Head of caudate nucleus (tissue), 42 donors: ENCODE measurements at places on chromosomes 3 and 15.

- DNase-seq, result no peak
Measured at GRCh38 chr3:62011666-62012065, 361.7 kb downstream of the FEZF2 start.

DNA sequence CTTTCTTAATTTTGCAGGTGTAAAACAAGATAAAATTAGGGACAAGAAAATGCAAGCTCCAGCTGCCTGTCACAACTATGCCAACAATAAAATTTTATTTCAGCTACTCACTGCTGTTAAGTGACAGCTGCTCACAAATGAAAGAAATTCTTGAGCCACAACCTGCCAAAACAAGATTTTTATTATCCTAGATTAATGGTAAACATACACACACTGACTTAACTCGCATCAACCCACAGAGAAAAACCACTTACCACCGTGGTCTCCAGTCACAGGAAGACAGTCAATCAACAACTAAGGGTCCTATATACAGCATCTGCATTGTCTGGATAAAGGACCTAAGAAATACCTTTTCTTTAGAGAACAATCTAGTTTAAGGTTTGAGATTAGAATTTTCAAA lies 31.3 kb downstream of the EFL1 start:
- no peak for DNase-seq

DNA sequence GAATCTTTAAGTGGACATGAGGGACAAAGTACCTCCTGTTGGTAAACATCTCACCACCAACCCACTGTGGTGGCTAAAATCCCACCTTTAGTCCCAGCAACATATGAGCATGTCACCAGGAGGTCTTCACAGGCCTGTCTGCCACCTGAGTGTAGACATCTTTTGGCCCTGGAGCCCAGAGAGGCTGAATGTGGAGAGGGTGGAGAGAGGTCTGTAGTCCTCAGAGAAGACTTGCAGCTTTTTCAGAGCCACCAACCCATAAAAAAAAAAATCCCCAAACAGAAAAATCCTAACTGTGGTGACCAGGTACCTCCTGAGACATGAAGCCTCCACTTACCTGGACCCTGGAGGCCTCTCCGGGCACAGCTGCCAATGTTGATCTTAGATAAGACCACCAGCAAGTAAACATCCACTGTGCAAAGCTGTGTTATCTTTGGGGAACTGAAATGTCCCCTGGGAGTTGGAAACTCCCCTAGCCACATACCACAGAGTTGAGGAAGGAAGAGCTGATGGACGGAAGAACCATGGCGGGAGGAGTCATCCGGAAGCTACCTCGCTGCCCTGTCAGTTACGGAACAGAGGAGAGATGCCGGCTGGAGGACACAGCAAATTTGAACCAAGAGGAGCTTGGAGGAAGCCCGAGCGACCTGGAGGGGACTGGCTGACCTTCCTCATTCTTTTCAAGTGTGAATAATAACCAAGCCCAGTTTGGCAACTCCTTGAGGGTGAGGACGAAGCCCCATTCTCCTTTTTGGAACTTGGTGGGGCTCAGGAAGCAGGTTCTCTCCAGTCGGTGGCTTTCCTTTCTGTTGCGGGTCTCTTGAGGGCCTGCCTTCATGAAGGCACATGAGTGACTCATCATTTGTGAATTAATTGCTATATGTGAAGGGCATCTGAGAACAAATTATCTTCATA lies at the start of gene GHRL:
GHRL (minus strand) TSS at position 443 of the 915 bp plus-strand sequence. CDS start 2,767 bp downstream, outside the sequence.
- no peak for DNase-seq

DNA sequence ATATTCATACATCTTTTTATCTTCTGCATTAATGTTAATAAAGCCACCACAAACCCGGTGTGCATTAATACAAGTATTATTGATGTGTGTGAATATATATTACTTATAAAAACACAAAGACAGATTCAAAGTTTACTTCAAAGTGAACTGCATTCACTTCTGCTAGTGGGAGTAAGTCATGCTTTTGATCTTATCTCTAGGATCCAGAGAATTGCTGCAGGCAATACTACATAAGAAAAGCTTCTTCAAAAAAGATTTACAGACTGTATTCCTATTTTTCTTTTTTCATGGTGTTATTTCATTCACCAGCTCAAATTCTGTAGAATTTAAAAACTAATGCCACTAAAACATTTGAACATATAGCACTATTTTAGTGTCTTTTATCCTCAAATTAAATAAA lies 87.5 kb upstream of the CBLB start:
- no peak for DNase-seq

GRCh38 chr15:74178326-74179100 lies 5.0 kb downstream of the ISLR start:
- DNase-seq, result no peak

DNA sequence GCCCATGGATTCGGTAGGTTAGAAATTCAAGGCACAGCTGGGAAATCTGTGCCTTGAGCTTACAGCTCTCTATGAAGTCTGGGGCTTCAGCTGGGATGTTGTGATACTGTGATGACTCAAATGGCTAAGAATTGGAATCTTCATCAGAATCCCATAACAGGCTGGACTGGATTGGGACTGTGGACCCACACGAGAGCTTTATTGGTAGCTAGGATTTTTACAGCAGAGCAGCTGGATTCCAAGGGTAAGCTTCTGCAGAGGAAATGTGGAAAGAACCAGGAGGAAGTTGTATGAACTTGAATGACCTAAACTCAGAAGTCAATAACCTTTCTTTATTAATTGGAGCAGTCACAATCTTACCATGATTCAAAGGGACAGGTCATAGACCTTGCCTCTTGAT lies 1187.1 kb downstream of the ROBO1 start:
- DNase-seq, result no peak

DNA sequence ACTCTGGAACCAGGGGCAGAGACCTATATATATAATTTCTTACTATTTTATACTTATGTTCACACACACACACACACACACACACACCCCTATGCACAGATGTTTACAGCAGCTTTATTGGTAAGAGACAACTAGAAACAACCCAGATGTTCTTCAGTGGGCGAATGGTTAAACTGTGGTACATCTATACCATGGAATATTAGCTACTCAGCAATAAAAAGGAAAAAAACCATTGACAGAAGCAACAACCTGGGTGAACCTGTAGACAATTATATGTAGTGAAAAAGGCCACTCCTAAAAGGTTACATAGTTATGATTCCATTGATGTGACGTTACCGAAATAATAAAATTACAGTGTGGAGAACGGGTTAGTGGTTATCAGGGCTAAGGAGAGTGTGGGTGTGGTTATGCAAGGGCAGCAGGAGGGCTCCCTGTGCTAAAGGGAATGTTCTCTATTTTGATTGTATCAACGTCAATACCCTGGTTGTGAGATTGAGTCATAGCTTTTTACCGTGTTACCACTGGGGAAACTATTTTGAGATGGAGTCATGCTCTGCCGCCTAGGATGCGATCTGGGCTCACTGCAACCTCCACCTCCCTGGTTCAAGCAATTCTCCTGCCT lies 85.5 kb downstream of the FLNB start:
- no peak for DNase-seq

- DNase-seq, result no peak
Measured at GRCh38 chr15:45259796-45260195, 7.8 kb downstream of the SLC28A2 start.

GRCh38 chr3:196072313-196072712 lies 9.6 kb downstream of the TFRC start:
- DNase-seq, result no peak

GRCh38 chr15:101329867-101330380 lies 34.9 kb upstream of the SNRPA1 start:
- DNase-seq, result no peak

DNA sequence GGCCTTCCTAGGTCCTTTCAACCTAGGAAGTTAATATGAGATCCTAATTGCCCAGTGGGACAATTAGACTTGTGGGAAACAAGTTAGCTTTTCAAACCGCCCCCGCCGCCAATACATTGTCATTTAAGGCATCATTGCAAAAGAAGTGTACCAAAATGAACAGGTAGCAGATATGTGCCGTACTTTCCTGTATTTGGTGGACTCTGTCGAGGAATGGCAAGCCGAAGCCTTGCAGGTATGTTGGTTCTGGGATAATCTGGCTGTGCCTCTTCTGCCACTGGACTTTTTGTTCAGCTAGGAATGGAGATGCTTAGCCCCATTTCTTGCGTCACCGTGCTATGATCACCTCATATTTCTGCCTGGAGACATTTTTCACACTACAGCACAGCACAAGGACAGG lies 157.5 kb downstream of the CACNA1D start:
- DNase-seq, result no peak

DNA sequence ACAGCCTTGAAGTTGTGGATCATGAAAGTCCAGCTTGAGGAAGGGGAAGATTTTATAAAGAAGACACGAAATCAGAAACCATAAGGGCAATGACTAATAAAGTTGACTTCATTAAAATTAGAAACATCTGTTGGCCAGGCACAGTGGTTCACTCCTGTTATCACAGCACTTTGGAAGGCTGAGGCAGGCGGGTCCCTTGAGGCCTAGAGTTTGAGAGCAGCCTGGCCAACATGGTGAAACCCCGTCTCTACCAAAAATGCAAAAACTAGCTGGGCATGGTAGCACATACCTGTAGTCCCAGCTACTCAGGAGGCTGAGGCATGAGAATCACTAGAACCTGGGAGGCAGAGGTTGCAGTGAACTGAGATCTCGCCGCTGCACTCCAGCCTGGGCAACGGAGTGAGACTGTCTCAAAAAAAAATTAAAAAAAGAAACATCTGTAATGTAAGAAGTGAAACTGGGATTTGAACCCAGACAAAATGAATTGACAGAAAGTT lies 7.9 kb upstream of the UBXN7 start:
- no peak for DNase-seq

GRCh38 chr15:27237319-27237939 lies 266.4 kb downstream of the GABRG3 start:
- no peak for DNase-seq

- no peak for DNase-seq
Measured at GRCh38 chr3:58403513-58404109, 30.0 kb downstream of the PDHB start.
